ENCODE measurements at places on chromosomes 2 and 18.

- DNase-seq = no peak
These were observed 31.3 kb upstream of the TMEM131 start for GRCh38 chr2:98026927-98027522.

DNA sequence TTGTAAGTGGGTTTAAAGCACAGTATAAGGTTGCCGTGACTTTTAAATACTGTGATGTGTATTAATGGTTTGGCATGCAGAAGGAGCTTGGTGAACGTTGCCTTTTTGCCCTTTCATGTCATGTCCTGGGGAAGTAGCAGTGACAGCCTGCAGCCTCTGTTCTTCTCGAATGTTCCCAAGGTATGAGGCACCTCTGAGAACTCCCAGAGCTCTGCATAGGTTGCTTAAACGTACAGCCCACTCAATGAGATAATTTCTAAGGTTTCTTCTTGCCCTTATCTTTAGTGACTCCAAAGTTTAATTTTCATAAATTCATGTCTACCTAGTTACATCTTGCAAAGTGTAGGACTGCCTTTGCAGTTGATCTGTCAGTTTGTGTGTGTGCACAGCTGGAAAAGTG is 36.7 kb downstream of the PARD3B start:
- DNase-seq = no peak

GRCh38 chr2:127423478-127423843 is 5.2 kb downstream of the PROC start:
- no peak for DNase-seq

DNA sequence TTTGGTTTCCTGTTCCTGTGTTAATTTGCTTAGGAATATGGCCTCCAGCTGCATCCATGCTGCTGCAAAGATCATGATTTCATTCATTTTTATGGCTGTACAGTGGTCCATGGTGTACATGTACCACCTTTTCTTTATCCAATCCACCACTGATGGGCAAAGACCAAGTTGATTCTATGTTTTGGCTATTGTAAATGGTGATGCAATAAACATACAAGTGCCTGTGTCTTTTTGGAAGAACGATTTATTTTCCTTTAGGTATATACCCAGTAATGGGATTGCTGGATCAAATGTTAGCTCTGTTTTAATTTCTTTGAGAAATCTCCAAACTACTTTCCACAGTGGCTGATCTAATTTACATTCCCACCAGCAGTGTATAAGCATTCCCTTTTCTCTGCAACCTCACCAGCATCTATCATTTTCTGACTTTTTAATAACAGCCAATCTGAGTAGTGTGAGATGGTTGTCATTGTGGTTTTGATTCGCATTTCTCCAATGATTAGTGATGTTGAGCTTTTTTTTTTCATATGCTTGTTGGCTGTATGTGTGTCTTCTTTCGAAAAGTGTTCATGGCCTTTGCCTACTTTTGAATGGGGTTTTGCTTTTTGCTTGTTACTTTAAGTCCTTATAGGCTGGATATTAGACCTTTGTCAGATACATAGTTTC is 19.4 kb downstream of the EXOC6B start:
- DNase-seq = no peak

Measured in activated naive CD4-positive, alpha-beta T cell treated with Interleukin-2 at 50 U/mL for 16 hours (primary cell).